ENCODE measurements at places on chromosomes 4 and X.

DNA sequence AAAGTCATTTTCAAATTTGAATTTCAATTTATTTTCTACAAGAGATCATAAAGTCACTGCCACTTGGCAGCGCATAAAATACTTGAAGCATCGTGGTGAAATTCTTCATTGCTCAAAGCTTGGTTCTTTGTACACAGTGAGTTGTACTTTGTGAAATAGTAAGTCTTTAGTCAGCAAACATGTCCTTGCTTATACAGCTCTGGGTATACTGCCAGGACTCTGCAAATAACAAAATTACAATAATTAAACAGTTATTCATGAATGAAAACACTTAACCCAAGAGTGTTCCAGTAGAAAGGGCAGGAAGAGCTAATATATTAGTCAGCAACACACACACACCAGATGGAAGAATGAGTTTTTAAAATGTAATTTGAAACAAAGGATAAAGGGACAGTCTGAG is 1300.9 kb upstream of the DIAPH2 start:
- no peak for DNase-seq

GRCh38 chr4:151784706-151785105 is 23.9 kb upstream of the GATB start:
- no peak for DNase-seq

- no peak for DNase-seq
Observed at GRCh38 chrX:68711845-68712244, 64.4 kb downstream of the STARD8 start.

GRCh38 chrX:123181233-123181914 is 2.7 kb upstream of the GRIA3 start:
- no peak for DNase-seq

DNA sequence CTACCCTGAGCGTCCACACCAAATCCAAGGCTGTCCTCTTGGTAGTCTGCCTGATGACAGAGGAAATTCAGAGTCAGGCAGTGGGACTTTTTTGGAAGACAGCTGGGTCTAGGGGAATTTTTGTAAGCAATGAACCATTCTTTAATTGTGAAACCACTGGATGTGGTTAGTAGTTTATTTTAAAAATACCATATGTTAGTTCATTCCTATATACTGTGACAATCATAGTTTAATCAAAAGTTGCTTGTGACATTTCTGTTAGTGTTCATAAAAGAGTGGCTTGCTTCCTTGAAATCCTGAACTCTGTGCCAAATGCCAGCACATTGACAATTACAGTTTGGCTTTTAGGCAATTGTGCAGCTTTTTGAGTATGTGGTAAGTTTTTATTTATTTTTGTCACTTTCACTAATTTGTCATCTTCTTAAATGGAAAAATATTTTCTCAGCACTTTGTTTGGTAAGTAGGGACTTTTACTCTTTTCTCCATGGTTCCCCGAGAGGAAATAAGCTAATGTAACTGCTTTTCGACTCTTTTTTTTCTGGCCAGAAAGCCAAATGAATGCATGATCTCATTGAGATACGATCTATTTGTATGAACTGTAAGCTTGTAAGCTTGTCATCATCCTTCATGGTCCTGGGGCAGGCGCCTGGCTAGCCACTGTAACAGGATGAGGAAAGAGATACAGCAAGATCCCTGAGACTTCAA is 72.6 kb upstream of the SLC4A4 start:
- DNase-seq, result no peak

GRCh38 chrX:1657367-1658070 is 42.7 kb downstream of the ASMT start:
- DNase-seq, result peak; percentile 69

- no peak for DNase-seq
Observed at GRCh38 chr4:112818594-112818965, 181.6 kb downstream of the LARP7 start.
